ENCODE measurements at places on chromosomes 3 and 15.

DNA sequence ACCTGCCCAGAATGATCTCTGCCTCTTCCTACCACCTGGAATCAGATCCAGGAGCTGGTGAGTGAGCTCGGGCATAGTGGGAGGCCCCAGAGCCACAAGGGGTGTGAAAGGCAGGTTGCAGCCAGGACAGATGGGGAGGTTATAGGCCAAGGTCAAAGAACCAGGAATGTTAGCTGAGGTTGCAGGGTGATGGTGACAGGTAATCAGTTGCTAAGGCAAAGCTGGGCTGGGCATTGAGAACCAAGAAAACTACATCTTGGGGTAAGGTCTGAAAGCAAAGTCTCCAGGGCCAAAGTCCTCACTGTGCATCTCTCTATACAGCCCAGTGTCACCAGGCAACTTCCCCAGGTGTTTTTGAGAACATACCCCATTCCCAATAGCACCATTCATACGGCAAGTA lies 38.4 kb upstream of the SLC6A11 start:
- DNase-seq, result no peak

- no peak for DNase-seq
Measured at GRCh38 chr3:23330568-23330967, 127.4 kb downstream of the UBE2E2 start.

DNA sequence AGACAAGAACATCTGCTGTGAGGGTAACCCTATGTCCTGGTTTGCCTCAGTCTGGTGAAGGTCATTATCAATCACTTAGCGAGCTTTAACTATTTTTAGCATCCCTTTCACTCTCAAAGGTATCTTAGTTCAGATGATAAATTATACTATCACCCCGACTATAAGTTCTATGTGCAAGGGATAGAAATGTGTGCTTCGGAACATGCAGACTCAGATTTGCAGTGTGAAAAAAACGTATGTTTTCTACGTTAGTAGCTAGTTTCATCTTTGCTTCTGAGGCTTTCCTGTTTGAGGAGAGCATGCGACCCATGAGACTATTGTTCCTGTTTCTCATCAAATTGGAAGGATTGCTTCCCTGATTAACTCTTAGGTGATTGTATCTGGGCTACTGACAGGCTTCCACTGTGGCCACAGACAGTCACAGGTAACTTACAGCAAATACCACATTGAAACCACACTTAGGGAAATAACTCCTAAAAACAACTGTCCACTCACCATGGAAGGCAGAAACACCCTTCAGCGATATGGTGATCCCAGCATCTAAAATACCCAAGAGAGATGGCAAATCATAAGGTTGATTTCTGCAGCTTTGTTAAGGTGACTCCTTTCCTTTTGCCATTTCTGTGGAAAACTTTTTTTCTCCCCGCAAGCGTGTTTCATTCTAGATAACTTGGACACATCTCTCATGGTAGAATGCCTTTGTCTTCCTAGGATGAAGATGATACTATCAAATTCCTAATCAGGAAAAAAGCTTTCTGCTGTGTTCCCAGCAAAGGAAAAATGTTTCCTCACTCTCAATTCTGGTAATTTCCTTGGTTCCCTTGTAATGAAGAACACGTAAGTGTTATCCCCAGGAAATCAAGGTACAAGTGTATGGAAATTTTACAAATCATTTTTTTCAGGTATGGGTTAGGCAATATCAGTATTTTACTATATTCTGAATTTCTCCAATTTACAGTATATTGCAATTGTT lies 5.2 kb downstream of the GCSAM start:
- no peak for DNase-seq

DNA sequence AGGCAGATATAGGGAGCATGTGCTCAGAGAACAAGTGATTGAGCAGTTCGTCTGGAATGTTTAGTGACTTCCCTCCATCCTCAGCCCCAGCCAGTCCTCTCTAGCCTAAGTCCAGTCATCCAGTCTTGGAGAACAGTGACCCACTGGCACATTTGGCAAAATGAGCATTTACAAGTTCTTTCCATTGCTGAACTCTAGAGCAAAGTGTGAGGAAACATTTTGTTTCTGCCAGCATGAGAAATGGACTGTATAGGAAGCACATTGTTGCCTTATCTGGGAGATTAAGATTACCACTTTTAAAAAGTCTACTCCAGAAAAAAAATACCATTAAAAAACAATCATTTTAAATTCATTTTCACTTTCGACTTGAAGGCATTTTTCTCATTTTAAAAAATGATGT lies 353.6 kb downstream of the SHQ1 start:
- DNase-seq, result no peak

DNA sequence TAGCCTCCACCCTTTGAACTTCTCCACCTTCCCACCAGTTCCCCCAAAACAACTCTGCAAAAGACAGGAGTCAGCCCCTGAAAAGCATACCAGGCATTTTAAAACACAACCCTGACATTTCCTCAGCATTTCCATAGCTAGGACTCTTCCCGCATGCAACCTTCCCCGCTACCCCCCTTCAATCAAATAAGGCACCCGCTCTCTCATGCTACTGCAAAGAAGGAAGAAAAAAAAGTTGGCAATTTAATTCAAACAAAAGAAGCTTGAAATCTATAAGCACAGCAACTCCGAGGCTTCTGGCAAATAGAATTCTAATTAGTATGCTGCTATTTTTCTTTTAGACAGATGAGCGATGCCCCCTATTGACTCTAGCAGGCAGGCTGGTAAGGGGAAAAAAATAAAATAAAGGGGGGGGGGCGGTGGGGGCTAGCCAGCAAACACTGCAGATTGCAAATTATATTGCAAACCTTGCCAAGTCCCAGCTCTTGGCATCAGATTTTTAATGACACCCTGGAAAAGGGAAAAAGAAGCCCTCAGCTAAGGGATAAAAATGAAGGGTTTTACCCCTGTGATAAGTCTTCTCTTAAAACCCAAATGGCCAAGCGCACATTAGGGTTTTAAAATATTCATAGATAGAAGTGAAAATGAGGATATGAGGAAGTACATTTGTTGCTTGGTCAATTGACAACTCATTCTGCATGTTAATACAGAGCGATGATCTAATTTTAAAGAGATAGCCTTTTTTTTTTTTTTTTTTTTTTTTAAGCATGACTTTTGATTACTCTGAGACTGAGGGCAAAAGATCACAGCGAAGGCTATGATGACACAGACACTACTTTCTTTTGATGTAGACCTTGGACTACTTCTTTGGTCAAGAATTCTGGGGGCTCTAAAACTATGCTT lies 255.2 kb downstream of the NR2F2 start:
- DNase-seq, result no peak

GRCh38 chr15:70259640-70260508 lies 162.2 kb upstream of the TLE3 start:
- DNase-seq, result no peak

DNA sequence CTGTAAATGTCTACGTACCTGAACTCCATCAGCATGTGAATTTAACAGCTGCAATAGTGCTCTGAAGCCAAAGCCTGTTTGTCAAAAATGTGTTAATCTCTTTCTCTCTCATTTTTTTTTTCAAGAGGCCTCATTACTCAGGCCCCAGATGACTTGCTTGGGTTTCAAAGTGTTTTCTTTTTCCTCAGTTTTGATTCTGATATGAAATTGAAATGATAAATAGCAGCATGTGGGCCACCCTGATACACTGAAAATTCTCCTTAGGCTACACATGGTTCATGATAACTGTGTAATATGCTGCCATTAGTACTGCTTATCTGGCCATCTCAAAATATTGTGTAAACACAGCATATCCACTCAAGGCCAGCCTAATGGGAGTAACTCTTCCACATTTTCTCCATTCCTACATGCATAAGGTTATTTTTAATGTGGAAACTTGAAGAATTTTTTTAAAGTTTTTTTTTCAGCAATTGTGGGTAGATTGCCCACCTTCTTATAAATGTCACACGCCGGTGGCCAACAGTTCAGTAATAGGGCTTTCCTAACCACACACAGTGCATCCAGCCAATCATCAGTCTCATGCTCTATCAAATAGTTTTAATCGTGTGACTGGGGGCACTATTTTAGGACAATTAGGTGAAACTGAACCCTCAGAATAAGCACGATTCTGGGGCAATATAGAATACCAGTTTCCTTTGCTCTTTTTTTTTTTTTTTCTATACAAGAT lies 13.1 kb upstream of the DENND4A start:
- DNase-seq, result no peak

GRCh38 chr15:101070502-101071273 lies 151.5 kb downstream of the LRRK1 start:
- DNase-seq, result no peak

All from DMS79 (cell line).